ENCODE measurements at places on chromosomes 12 and 14.

DNA sequence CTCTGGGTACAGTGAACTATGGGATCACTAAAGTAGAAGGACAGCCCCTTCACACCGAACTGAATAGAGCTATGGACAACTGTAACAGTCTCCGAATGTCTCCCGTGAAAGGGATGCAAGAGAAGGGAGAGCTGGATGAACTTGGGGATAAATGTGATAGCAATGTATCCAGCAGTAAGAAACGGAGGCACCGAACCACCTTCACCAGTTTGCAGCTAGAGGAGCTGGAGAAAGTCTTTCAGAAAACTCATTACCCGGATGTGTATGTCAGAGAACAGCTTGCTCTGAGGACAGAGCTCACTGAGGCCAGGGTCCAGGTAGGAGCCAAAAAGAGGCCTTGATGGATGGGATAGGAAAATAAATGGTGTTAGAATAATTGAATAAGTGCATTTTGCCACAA is 3.5 kb downstream of the ALX1 start:
- no peak for DNase-seq

DNA sequence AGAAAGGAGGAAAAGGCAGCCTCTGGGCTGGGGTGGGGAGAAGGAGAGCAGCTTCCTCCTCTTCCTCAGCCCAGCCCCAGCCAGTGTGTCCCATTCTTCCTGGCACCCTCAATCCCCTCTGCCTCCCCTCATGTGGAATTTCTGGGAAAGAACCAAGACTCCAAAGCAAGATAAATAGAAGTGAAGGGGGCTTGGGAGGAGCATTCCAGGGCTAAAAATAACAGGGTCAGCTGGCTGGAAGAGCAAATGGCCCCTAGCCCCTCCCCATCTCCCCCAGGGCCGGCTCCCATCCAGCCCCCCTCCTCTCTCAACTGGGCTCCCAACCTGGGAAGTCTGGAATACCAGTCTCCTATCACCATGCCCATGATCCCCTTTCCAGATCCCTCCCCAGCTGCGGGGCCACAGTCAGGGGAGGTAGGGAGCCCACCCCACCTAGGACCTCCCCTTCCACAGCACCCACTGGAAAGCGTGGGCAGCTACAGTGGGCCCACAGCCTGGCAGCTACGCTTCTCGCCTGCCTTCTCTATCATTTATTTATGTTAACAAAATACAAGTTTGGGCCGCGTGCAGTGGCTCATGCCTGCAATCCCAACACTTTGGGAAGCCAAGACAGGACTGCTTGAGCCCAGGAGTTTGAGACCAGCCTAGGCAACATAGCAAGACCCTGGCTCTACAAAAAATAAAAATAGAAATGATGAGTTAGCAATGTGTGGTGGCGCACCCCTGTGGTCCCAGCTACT is 88.3 kb downstream of the IRF2BPL start:
- DNase-seq: no peak

- DNase-seq: no peak
Observed at GRCh38 chr12:115323223-115323905, 639.4 kb upstream of the TBX3 start.

DNA sequence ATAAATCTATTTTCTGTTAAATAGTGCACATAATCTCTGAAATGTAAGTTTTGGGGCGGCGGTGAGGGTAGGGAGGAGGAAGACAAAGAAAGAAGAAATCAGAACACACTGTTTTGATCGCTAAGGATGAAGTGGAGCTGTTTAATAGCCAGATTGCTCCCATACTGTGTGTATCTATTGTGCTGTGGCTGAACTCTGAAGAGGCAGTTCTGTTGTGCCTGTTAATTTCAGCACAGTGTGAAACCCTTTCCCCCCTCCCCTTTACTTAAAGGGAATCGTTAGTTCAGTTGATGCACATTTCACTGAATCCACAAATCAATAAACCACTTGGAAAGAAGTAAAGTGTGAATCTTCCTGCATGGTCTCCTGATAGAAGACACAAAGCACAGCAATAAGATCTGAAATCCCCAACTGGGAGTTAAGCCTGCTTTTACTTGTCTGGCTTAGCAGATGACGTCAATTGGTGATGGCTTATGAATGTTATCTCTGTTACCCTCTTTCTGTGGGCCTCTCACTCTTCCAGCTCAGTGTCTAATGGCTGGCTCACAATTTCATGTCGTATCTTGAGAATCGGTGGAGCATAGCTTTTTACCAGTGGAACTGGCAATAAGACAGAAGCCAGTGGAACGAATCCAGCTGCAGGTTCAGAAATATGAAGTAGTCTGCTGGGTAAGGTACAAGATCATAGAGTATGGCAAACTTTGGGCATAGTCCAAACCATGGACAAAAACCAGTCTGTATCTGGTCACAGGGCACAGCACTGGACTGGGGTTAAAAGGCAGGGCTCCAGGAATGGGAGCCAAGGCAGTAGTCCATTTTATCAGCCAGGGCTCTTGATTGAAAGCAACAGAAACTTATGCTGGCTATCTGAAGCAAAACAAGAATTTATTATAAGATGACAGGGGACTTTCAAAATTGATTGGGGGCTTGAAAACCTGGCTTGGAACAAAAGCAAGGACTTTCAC is 413.5 kb upstream of the SEL1L start:
- DNase-seq: peak; percentile 59

DNA sequence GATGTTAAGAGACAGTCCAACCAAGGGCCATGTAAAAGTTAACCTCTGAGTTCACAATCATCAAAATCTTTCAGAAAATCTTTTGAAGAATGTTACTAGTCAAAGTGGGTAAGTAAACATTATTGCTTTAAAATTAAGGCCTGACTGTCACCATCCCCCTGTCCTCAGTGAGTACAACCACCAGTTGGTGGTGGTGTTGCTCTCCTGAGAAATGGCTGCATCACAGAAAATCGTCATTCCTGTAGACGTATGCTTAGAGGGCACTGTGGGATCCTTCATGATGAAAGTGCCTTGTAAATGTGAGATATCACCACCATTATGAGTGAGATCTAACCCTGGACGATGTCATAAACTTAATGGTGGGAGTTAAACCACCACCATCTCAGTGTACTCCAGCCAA is 451.2 kb downstream of the RPS29 start:
- DNase-seq: no peak

DNA sequence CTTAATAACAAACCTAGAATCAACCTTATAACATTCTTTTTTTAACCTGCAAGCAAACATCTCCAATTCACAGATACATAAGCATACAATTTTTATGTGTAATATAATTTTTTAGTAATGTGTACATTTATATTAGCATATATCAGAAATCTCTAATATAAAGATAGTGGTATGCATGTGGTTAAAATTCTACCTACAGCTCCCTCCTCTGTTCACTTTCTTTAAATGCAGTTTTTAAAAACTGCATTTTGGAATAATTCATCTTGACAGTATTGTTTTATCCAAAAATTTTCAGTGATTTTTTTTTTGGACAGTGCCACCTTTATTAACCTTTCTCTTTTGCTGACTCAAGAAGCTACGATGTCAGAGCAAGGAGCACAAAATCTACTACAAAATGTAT is 13.2 kb upstream of the RXYLT1 start:
- DNase-seq: no peak

- DNase-seq: no peak
Observed at GRCh38 chr12:42815068-42815467, 225.5 kb upstream of the PRICKLE1 start.

DNA sequence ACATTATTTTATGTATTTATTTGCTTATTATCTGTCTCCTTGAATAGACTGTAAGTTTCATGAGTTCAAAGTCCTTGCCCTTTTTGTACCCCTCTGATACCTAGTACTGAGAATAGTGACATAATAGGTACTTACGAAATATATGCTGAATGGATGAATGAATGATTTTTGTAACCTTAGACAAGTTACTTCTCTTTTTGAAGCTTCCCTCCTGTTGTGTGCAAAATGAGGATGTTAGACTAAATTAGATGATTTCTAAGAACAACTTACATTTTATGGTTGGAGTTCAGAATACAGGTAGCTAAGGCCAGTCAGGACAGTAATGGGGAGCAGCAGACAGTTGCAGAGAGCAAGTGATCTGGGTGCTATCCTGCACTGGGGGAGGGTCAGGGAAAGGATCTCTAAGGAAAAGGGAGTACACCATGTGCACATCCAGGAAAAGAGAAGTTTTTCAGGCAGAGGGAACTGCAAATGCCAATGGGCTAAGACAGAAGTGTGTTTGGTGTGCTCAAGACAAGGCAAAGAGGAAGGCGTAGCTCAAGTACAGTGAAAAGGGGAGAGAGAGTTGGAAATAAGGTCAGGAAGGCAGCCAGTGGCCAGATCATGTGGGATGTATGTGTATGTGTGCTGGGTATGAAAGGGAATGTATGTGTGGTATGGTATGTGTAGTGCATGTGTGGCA is 59.4 kb upstream of the AMIGO2 start:
- no peak for DNase-seq

GRCh38 chr14:74429221-74429691 is 3.2 kb upstream of the SYNDIG1L start:
- DNase-seq: no peak

DNA sequence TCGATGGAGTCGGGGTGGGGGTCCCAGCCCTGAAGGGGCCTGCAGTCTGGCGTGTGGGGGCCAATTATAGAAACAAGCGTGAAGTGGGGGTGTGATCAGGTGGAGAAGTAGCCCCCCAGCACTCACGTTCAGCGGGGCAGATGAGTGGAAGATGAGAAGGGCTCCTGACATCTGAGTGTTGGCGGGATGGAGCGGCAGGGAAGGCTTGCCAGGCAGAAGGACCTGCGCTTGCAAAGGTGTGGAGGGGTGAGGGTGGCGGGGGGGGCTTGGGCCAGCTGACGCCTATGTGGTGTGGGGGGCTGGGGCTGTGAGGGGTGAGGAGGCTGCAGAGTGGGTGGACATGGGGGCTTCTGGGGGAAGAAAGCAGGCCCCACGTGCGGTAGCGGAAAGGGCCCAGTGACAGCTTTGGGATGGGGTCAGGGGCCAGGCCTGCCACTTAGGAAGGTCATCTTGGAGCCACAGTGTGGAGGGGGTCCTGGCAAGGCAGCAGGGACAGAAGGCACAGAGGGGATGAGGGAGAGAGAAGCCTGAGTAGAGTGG is 22.2 kb upstream of the BEGAIN start:
- no peak for DNase-seq

DNA sequence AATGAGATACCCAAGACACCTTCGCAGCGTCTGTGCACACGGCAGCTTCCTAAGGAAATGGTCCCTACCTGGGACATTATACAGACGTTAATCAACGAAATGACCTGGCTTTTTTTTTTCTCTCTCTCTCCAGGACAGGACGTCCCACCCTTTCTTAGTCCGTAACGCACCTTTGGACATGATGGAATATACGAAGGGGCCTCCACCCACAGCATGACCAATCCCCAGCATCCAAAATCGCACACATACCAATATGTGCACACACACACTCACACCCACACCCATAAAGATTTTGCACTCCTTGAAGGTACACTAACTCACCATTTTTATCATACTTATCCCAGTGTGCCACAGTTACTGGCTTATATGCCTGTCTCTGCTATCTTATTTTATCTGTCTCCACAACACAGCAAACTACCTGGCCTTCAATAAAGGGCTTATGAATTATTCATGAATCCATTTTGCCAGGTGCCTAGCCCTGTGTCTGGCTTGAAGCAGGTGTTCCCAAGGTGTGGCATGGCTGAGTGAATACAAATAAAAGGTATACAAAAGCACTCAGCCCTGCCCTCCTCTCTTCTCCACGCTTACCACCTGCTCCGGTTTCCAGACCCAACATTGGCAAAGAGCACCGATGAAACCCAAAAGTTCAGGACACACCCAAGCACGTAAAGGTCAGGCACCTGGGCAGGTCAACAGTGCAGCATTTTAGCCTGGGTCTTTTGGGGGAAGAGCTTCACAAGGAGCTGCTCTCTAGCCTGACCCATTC is 2.2 kb downstream of the SCNN1A start:
- peak; percentile 99 for DNase-seq

GRCh38 chr12:52965337-52965731 is 16.4 kb downstream of the KRT18 start:
- no peak for DNase-seq

GRCh38 chr12:56220611-56221231 is 1.0 kb downstream of the RNF41 start:
- no peak for DNase-seq

DNA sequence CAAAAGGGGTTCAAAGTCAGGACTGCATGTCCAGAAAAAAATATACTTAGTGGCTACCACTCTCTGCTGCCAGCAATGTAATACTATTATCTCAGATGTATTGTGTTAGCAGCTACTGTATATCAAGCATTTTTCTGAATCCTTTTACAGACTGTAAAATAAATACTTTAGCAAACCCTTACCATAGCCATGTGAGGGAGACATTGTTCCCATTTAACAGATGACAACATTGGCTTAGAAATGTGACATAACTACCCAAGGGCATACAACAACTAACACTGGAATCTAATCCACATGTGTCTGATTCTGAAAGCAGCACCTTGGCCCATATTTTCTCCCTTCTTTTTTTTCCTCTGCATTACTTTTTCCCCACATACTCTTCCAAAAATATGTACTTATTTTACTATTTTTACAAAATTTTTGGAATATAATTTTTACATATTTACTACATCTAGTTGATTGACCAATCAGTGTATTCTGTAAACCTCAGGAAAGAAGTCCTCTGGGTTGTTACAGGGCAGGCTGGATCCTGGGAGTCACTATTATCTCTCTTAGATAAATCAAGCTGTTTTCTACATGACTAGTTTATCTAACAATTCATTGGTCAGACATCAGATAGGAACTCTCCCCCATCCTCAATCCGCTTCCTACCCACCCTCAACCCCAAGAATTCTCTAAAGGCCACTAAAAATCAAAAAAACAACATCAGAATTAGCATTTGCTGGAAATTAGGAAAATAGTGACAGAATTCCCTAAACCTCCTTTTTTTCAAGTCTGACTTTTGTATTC is 154.1 kb downstream of the BTG1 start:
- no peak for DNase-seq

- peak; percentile 80 for DNase-seq
Observed at GRCh38 chr14:77158175-77158881, 16.7 kb upstream of the ZDHHC22 start.

GRCh38 chr14:85535991-85536832 is 6.3 kb downstream of the FLRT2 start:
- DNase-seq: peak; percentile 22

DNA sequence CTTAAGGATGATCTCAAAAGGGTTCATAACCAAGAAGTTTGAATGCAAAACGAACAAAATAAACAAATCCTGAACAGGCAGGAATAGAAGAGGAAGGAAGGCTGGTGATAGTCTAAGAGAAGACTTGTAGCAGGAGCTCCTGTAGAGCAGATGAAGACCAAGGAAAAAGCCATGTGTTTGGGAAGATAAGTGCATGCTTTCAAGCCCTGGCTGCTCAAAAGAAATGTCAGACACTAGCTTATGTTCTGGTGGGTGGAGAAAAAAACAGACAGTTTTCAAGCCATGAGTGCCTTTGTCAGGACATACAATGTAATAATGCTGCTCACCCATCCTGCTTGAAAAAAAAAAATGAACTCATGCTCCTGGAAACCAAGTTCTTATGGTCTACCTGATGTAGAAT is 27.4 kb downstream of the TAOK3 start:
- no peak for DNase-seq

- no peak for DNase-seq
Observed at GRCh38 chr14:38704220-38704619, 398.8 kb downstream of the SEC23A start.

- peak; percentile 78 for DNase-seq
Observed at GRCh38 chr12:92695577-92695976, 7.2 kb upstream of the PLEKHG7 start.

Data from NCI-H146 (cell line).